ENCODE measurements at places on chromosomes 2 and 18.

DNA sequence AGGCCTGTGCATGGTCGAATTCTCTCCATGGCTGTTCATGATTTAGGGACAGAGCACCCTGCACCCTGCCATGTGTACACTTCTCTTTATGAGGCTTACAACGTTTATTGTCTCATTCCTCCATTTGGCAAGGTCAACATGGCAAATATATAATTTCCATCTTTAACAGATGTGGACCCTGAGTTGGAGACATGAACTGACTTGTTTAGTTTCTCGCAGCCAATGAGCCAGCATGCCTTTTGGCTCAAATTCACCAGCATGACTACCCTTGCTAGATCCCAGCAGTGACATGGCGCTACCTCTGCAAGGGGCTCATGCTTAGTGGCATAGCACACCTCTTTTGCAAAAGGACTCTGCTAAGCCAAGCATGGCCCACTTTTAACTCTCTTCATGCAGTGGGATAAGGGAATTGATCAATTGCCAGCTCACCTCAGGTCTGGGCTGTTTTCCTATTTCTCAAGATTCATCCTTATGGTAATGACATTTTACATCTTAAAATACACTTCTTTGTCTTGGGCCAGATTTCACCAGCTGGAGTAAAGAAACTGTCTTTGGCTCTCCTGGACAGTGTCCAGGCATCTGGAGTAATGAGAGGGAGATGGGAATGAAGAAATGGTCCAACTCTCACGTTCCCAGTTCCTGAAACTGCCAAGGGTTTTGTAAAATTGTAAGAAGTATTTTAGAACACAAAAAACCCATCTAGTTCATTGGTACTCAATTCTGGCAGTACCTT lies 159.5 kb downstream of the SETBP1 start:
- DNase-seq = no peak

- DNase-seq = no peak
These were observed 3.3 kb upstream of the CERKL start for GRCh38 chr2:181660181-181660580.

- DNase-seq = no peak
These were observed 148.9 kb upstream of the CCDC195 start for GRCh38 chr2:224865016-224865415.

- no peak for DNase-seq
These were observed 133.8 kb upstream of the TWIST2 start for GRCh38 chr2:238714038-238714528.

- DNase-seq = no peak
These were observed 307.3 kb downstream of the TDRD15 start for GRCh38 chr2:21431078-21431477.

DNA sequence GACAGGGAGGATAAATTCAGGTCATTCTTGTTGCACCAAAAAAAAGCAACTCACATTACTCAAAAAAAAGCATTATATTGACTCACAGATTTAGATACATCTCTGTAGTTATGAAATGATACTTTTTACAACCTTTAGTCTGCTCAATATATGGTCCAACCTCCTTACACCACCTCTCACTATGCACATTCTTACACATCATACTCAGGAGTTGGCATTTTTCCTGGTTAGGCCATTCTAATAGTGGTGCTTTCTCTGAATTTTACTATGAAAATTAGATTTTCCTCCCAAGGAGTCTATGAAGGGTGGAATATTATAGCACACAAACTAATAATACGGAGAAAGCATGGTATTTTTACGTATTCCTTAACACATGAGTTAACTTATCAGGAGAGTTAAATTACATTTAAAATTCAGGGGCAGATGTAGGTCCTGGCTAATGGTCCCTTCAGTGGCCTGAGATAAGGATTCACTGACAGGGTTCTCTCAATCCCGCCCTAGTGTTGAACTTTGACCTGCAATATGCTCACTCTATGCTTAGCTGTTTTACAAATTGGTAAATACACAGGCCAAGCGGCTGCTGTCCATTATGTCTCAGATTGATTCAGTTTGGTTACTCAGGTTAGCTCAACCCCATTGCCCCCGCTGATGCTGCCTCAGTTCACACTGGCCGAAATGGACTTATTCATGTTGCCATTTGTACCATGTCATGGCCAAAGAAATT lies 153.6 kb downstream of the NCKAP5 start:
- DNase-seq = no peak

DNA sequence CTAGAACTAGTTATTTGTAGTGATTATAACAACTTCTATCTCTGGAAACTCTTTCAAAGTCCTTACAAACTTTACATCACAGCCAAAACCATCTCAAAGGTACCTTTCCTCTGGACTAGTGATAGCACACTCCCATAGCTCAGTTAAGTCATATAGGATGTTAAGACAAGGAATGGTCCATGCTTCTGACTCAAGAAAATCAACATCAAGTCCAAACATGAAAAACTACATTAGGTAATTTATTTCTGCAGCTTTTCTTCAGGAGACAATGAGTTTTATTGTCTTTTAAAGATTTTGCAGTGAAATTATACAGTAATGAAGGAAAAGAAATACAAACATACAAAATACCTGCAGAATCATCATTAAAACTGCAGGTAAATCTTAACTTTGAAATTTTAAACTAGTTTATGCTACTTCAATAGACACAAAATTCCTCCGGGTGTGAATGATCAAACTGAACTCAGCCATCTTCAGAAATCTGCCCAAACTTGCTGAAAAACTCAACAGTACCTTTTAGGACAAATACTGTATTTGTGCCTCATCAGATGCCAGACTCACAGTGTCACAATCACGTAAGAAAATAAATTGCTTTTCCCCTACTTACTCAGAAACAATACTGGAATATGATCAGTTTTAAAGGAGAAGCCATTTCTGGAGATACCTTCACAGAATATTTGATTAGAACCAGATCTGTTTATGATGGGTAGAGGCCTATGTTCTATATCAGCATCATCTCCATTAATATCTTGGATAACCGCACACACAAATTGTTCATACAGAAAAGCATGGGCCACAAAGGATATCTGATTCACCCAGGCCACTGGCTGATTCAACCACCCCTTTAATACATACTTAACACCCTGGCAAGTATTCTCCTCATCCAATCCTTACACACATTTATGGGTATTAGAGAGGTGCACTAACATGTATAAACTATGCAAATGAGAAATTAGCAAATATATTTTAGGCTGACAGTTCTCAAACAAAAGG lies 2.6 kb downstream of the TMEM131 start:
- DNase-seq = no peak

GRCh38 chr18:245282-245847 lies 22.5 kb downstream of the THOC1 start:
- DNase-seq = no peak

- DNase-seq = no peak
These were observed 27.3 kb downstream of the KIF3C start for GRCh38 chr2:25955036-25955435.

GRCh38 chr18:75164479-75164878 lies 44.5 kb downstream of the PTGR3 start:
- no peak for DNase-seq

DNA sequence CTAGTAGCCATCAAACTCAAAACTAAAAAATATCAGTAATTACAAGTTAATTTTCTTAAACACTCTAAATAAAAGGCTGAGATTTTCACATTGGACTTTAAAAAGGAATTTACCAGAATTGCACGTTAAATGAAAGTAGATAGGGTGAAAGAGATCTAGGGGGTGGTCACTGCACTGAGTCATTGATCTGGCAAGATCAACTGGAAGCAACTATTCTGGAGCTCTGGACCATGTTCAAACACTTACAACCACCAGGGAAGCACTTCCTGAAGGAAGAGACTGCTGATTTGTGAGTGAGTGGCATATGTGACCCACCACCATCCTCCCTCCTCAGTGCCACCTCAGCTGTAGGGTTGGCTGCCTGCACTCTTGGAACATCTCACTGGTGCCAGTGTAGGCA lies 111.8 kb downstream of the UGGT1 start:
- no peak for DNase-seq

- no peak for DNase-seq
These were observed 330.0 kb upstream of the DCC start for GRCh38 chr18:52009958-52010357.

GRCh38 chr2:120916446-120916845 lies 180.8 kb downstream of the GLI2 start:
- DNase-seq = no peak

DNA sequence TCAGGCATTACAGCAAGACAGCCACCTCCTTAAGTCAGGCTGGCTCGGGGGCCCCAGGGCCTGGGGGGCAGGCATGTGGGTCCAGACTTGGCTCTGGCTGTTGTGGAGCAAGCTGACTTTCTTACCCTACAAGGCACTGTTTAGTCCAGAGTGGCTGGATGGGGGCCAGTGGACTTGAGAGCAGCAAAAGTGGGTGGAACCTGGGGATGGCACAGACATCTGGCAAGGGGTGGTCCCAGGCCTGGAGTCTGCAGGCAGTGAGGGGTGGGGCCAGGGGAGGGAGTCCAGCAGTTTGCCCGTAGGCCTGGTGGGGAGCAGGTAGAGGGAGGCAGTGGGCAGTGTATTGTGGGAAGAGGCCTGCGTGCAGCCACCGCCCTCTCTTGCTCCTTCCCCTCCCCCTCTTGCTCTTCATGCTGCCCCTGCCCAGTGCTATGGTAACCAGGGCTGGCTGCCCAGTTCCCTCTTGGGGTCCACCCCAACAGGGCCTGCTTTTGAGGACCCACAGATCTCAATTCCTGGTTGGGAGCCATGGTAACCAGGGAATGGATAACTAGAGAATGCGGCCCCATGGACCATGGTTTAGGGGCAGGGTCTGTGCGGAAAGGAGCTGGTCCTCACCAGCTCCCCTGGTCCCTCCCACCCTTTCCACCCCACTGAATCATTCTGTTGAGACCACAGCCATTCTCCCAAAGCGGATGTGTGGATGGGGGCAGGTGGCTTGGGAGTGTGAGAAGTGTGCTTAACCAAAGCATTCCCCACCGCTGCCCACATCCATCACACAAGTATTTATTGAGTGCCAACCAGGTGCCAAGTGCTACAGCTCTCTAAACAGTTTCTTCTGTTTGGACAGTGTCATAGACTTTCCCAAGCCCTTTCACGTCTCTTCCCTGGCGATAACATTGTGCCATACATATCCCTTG lies 19.3 kb downstream of the SPEG start:
- no peak for DNase-seq

Measured in NCI-H187 treated with DMSO at 0.1 percent for 48 hours (cell line).